ENCODE measurements at places on chromosomes 6 and 20.

DNA sequence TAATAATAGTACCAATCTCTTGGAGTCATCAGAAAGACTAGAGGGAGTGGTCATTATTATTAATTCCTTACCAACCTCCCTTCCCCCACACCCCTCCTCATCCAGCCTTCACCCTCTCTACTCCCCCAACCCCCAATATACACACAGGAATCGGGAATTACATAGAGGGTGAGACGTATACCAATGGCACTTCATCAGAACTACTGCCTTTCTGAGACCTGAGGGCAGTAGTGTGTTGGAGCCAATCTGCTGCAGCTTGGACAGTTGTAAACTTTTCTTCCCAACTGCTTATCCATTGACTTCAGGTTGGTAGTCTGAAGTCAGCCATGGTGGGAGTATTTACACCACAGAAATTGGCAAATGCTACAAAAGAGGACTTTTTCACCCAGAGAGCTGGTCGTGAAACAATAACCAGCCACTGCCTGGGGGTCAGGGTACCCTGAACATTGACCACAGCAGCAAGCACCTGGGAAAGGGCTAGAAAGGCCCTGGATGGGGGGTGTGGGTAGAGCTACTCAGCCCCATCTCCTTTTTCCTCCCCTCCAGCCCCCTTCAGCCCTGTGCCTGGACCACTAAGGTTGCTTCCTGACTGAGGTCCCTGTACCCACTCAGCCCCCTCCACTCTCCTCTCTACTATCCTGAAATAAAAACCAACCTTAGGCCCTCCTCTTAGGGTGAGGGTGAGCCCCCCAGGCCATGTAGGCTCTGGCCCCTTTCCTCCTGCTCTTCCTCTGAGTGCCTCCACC, 161.5 kb downstream of the MRPL14 start:
- DNase-seq = no peak

- no peak for DNase-seq
Measured at GRCh38 chr6:14501240-14501639, 383.7 kb downstream of the CD83 start.

DNA sequence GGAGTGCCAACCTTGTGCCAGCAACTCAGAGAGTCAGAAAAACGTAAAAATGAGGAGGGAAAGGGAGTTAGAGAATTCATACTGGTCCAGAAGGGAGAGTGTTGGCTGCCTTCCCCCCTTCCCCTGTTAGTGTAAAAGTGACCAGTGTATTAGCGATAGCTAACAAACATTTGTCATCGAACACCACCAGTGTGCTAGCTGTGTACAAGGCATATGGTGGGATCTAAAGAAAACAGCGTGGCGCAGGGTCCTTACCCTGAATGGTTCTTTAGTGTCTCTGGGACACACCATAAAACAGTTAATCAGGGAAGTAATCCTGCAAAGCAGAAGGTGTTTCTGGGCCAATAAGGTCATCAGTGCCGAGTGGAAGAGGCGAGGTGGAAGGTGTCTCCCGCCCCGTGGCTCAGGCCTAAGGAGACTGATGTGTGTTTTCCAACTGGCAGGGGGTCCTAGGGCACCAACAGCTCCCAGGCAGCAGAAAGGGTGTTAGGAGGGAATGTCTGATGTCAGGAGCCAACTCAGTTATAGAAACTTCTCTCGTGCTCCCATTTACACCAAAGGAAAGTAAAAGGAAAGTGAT, 91.9 kb downstream of the TCP11 start:
- no peak for DNase-seq

- DNase-seq = no peak
Measured at GRCh38 chr6:138592749-138593123, 93.4 kb upstream of the NHSL1 start.

All from T47D (cell line).